ENCODE measurements at places on chromosomes 5 and 9.
A peak's percentile ranks its signal among the peaks of the same experiment; 100 is the strongest.

- no peaks in the 10 kb centered on the region for H3K36me3 ChIP-seq
- H3K4me1 ChIP-seq, result peaks cover 30% of the 10 kb centered on the region
- H3K27ac ChIP-seq, result no peak overlapping the region
- DNase-seq, result no peak
- H3K4me3 ChIP-seq, result no peak overlapping the region
Observed at GRCh38 chr9:8783941-8784340, 984.4 kb upstream of the DMAC1 start.

DNA sequence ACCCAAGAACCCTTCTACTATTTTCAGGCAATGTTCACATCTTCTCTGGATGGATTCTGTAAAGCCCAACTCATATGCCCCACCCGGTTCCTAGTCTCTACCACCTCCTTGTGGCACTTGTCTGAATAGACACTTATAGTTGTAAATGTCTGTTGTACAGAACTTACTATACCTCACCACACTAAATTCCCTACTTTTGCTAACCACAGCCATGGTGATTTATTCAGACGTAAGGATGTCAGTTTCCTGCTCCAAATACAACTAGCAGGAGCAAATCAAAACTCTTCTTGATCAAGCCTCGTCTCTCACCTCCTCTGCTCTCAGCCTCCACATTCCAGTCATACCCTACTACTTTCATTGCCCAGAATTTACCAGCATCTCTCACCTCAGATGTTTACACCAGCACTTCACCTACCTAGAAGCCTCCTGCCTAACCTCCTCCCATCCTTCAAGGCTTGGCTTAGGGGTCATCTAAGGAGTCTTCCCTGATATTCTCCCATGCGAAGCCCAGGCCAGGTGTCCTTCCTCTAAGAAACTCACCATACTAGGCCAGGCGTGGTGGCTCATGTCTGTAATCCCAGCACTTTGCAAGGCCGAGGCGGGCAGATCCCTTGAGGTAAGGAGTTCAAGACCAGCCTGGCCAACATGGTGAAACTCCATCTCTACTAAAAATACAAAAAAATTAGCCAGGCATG lies 75.5 kb downstream of the MAPKAP1 start:
- H3K36me3 ChIP-seq, result no peaks in the 10 kb centered on the region
- H3K4me3 ChIP-seq, result no peak overlapping the region
- H3K4me1 ChIP-seq, result peaks cover 47% of the 10 kb centered on the region
- peak overlapping the region; percentile 40 for H3K27ac ChIP-seq
- DNase-seq, result no peak
- no peaks in the 10 kb centered on the region for H3K27me3 ChIP-seq

DNA sequence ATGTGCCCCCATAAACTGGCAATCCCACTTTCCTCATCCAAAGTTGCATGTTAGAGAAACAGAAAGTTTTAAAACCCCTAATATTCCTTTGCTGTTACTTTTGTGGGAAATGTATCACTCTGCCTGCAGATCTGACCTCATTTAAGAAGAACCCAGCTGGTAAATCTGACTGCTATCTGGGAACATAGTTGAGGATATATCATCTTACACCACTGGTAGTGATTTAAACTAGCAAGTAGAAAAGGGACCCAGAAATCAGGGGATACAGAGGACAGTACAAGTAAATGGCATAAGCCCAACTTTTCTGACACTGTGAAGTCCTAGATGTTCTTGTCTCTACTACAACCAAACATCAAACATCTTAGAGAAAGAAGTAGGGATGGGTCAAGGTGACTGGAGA lies 1060.5 kb upstream of the DMAC1 start:
- no peak for DNase-seq
- H3K4me1 ChIP-seq, result peaks cover 36% of the 10 kb centered on the region
- H3K4me3 ChIP-seq, result no peak overlapping the region

DNA sequence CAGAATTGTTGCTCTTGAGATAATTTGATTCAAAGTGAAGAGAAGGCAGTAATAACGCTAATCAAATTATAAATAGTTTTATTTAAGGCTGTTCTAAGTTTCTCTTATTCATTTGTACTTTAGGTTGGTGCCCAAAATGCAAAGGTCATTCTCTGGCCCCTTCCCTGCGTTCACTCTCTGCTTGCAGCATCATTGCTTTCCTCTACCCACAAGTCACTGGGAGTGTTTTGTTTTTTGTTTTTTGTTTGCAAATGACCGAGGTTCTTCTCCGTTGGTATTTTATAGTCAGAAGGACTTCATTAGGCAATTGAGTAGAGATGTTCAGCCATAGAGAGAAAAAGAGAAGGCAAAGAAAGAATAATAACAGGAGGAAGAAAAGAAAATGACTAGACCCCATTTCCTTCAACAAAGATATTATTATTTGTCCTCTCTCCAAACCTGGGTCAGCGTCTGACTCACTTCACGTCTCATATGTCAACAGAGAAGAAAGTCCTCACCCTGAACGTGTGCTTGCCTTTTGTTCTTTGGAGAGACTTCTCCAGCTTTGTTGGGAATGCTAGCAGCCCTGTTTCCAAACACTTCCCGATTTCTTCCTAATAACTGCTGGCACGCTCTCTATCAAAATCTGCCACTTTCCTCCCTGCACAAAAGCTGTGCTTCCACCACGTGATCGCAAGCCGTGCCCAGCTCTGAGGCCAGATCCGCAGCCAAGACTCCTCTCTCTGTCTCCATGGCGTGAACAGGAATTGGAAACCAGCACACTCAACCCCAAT lies 119.8 kb downstream of the EBF1 start:
- H3K27me3 ChIP-seq, result no peaks in the 10 kb centered on the region
- H3K36me3 ChIP-seq, result no peaks in the 10 kb centered on the region
- H3K4me3 ChIP-seq, result peak overlapping the region; percentile 48
- peak overlapping the region; percentile 26 for H3K27ac ChIP-seq
- DNase-seq, result no peak

DNA sequence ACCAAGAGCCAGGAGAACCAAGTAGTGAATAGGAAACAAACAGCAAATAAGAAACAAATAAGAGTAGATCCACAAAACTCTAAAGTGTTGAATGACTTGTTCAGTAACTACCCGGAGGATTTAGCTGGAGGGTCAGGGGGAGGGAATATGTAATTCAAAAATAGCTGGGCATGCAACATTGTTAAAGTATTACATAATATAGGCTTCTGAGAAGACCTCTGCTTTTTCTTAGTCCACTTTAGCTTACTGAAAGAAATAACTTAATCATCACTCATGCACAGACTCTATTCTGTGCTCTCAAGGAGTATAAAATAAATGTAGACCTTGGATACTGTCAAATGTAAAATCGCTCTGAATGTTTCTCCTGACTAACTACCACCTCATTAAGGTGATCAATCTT lies 183.2 kb upstream of the POU5F2 start:
- H3K27ac ChIP-seq, result no peak overlapping the region
- H3K27me3 ChIP-seq, result no peaks in the 10 kb centered on the region
- no peak for DNase-seq
- H3K36me3 ChIP-seq, result no peaks in the 10 kb centered on the region

GRCh38 chr5:174082286-174082685 lies 36.8 kb downstream of the NSG2 start:
- H3K4me3 ChIP-seq, result no peak overlapping the region
- no peak overlapping the region for H3K27ac ChIP-seq
- no peaks in the 10 kb centered on the region for H3K36me3 ChIP-seq
- H3K27me3 ChIP-seq, result no peaks in the 10 kb centered on the region

DNA sequence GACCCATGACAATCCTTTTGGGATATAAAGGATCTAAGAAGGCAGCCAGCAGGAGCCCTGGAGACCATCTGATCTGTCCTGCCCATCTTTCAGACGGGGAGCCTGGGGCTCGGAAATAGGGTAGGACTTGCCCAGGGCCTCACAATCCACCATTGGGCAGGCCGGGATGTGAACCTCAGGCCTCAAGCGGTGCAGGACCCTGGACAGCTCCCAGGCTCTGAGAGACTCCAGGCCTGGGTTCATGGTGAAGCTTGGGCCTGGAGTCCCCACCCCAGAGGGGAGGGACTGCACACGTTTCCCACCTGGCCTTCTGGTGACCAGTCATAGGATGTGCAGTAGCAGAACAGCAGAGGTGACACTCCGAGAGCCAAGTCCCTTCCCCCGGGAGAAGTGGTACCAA lies 36.6 kb upstream of the RAPGEF1 start:
- no peak overlapping the region for H3K4me3 ChIP-seq
- peak; percentile 85 for DNase-seq
- H3K36me3 ChIP-seq, result no peaks in the 10 kb centered on the region

DNA sequence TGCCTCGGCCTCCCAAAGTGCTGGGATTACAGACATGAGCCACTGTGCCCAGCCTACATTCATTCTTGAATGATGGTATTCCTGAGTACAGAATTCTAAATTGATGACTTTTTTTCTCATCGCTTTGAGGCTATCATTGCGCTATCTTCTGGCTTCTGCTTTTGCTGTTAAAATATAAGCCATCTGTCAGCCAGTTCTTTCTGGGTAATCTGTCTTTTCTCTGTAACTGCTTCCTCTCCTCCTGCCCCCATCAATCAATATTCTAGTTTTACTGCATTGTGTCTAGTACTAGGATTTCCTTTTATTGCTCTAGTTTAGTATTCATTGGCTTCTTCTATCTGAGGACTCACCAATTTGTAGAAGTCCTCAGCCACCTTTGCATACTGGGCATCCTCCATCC lies 89.0 kb downstream of the PLPP1 start:
- H3K36me3 ChIP-seq, result peaks cover 5% of the 10 kb centered on the region
- H3K27ac ChIP-seq, result peak overlapping the region; percentile 52
- peaks cover 28% of the 10 kb centered on the region for H3K4me1 ChIP-seq
- no peak for DNase-seq
- no peak overlapping the region for H3K4me3 ChIP-seq
- H3K27me3 ChIP-seq, result no peaks in the 10 kb centered on the region

- H3K27ac ChIP-seq, result no peak overlapping the region
- H3K27me3 ChIP-seq, result no peaks in the 10 kb centered on the region
- H3K4me1 ChIP-seq, result peaks cover 10% of the 10 kb centered on the region
- H3K4me3 ChIP-seq, result peak overlapping the region; percentile 53
- no peaks in the 10 kb centered on the region for H3K36me3 ChIP-seq
- peak; percentile 36 for DNase-seq
Observed at GRCh38 chr9:112784020-112784785, 33.6 kb downstream of the SNX30 start.

GRCh38 chr5:14108170-14108996 lies 34.8 kb upstream of the TRIO start:
- peaks cover 16% of the 10 kb centered on the region for H3K27me3 ChIP-seq
- H3K36me3 ChIP-seq, result no peaks in the 10 kb centered on the region
- DNase-seq, result peak; percentile 69
- peaks cover 17% of the 10 kb centered on the region for H3K4me1 ChIP-seq
- H3K4me3 ChIP-seq, result peak overlapping the region; percentile 71

DNA sequence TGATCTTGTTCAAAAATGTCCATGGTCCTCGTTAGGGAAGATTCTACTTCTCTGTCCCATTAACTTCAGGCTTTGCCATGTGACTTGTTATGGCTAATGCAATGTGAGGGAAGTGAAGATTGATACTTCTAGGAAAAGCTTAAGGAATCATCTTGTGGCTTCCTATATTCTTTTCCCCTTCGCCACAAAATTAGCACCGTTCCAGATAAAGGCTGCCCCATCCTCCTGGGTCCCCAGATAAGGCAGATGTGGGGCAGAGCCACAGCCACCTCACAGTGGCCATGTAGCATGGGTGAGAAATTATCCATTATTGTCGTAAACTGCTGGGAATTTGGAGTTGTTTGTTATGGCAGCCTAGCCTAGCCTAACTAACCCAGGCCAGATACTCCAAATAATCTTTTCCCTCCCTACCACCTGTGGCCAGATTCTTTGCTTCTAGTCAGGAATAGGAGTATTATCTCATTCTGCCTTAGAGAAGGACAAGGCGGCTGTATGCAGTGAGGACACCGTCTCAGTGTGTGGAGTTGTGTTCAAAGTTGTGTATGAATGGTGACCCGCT lies 31.9 kb upstream of the BOD1 start:
- H3K36me3 ChIP-seq, result peaks cover 16% of the 10 kb centered on the region
- DNase-seq, result no peak
- H3K27ac ChIP-seq, result no peak overlapping the region
- H3K4me1 ChIP-seq, result peaks cover 28% of the 10 kb centered on the region
- no peak overlapping the region for H3K4me3 ChIP-seq

DNA sequence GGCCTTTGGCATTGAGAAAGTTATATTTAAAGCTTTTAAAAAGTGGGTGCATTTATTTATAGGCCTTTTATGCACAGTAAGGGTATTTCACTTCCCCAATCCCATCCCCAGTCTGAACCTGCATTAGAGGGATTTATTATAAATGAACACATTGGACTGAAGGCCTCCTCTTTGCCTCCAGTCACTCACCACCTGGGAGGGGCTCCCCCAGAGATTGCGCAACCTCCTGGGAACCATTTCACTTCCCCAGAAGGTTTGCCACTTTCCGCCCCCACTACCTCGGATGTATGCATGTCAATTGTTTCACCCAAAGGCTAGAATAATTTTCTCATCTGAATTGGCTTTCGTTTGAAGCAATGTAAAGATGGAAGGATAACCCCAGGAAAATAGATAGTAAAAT lies 29.8 kb upstream of the VCAN start:
- DNase-seq, result no peak
- H3K27me3 ChIP-seq, result no peaks in the 10 kb centered on the region
- H3K4me1 ChIP-seq, result no peaks in the 10 kb centered on the region
- peaks cover 10% of the 10 kb centered on the region for H3K36me3 ChIP-seq

- peak; percentile 10 for DNase-seq
- H3K36me3 ChIP-seq, result no peaks in the 10 kb centered on the region
- H3K4me3 ChIP-seq, result no peak overlapping the region
- H3K4me1 ChIP-seq, result peaks cover 10% of the 10 kb centered on the region
- peaks cover under 1% of the 10 kb centered on the region for H3K27me3 ChIP-seq
- H3K27ac ChIP-seq, result no peak overlapping the region
Observed at GRCh38 chr9:136157477-136158265, 39.0 kb upstream of the TMEM250 start.

DNA sequence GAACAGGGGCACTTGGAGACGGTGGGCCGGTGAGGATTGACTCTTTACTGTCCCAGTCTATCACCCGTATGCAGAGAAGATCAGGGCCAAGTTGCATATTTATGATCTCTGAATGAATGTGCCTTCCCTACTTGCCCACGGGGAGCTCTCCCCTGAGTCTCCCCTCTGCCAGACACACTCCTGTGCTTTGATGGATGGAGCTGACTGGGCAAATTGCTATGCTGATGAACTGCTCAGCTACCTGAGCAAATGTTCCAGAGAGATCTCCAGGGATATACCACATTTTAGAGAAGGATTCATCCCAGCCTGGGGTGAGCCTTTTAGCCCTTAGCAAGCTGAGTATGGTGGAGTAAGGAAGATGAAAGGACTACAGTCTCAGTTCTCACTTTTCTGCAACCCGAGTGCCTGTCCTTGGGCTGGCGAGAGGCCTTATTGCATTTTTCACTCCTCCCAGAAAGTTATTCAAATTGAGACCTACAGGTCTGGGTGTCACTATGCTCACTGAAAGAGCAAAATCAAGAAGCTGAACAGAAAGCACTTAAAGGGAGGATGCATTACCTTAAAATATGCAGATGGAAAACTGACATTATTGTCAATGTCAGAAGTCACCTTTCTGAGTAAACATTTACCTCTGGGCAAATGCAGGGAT lies 526.7 kb upstream of the WWC1 start:
- H3K4me3 ChIP-seq, result no peak overlapping the region
- no peaks in the 10 kb centered on the region for H3K27me3 ChIP-seq
- DNase-seq, result no peak
- peaks cover 35% of the 10 kb centered on the region for H3K4me1 ChIP-seq
- peaks cover 4% of the 10 kb centered on the region for H3K36me3 ChIP-seq
- H3K27ac ChIP-seq, result peak overlapping the region; percentile 76
